Activated CD4-positive, alpha-beta T cell treated with anti-CD3 and anti-CD28 coated beads for 36 hours (primary cell): ENCODE measurements at places on chromosomes 2 and 18. TPM values are rescaled to one million over a fixed set of nuclear protein-coding genes. Genes with fewer than 3 reads are reported as not detected.

GRCh38 chr18:47528343-47528742, 276.9 kb upstream of the SKOR2 start:
- H3K27me3 ChIP-seq: peaks cover 38% of the 10 kb centered on the region
- no peaks in the 10 kb centered on the region for H3K4me1 ChIP-seq
- no peak overlapping the region for H3K27ac ChIP-seq
- no peak for DNase-seq
- H3K36me3 ChIP-seq: no peaks in the 10 kb centered on the region

DNA sequence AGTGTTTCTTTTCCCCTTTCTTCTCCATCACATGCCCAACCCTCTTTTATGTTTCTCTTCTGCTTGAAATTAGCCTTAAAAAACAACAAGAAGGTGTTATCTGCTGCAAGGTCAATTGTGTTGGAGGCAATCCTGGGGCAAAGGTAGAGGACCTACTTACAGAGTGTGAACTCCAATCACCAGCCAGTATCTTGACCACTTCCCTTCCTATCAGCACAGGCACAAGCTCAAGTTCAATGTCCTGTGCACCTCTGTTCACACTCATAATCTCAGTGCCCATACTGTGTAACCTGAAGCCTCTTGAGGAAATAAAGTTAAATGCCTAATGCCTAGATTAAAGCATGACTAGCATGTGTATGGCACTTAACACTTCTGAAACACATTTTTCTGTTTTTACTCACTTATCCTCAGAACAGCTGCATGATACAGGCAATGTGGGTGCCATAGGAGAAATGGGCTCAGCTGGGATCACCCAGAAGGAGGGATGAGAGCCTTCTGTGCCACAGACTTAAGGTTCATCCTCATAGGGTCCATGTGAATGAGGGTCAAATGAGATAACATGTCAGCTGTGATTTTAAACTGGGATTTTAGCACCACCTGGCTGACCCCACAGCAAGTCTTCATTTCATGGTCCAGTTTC, 701.5 kb downstream of the BCL11A start:
- DNase-seq: no peak
- H3K27me3 ChIP-seq: no peaks in the 10 kb centered on the region
- H3K4me3 ChIP-seq: no peak overlapping the region
- H3K36me3 ChIP-seq: no peaks in the 10 kb centered on the region
- peaks cover 2% of the 10 kb centered on the region for H3K4me1 ChIP-seq
- no peak overlapping the region for H3K27ac ChIP-seq

The HOXD12 gene
- total RNA-seq: not detected

DNA sequence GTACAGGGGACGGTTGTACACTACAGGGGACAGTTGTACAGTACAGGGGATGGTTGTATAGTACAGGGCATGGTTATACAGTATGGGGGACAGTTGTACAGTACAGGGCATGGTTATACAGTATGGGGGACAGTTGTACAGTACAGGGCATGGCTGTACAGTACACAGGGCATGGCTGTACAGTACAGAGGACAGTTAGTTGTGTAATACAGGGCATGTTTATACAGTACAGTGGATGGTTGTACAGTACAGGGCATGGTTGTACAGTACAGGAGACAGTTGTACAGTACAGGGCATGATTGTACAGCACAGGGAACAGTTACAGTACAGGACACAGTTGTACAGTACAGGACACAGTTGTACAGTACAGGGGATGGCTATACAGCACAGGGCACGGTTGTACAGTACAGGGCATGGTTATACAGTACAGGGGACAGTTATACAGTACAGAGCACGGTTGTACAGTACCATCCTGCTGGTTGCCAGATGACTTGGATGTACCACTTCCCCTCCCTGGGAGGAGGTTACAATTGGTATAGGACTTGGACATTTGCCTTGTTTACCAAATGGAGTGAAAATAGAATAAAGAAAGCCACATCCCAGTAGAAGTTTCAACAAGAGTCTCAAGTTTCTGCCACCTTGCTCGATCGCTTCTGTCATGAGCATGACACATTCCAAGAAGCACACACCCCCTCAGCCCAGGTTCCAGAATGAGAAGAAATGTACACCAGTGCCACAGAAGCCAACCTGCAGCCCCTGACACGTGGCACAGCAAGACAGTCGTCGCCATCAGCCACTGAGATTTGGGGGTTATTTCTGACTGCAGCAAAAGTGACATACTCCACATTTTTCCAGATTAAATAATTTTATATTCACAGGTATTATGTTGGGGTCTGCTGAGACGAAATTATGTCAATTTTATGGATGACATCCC, 16.0 kb downstream of the CYRIA start:
- no peaks in the 10 kb centered on the region for H3K27me3 ChIP-seq
- H3K4me3 ChIP-seq: no peak overlapping the region
- H3K27ac ChIP-seq: no peak overlapping the region
- peaks cover 19% of the 10 kb centered on the region for H3K4me1 ChIP-seq
- H3K36me3 ChIP-seq: no peaks in the 10 kb centered on the region
- peak; percentile 55 for DNase-seq

- H3K27ac ChIP-seq: no peak overlapping the region
- DNase-seq: no peak
- no peaks in the 10 kb centered on the region for H3K36me3 ChIP-seq
- H3K4me3 ChIP-seq: no peak overlapping the region
- H3K27me3 ChIP-seq: peaks cover 8% of the 10 kb centered on the region
Observed at GRCh38 chr2:71852141-71852711, 295.4 kb downstream of the CYP26B1 start.

GRCh38 chr2:208269091-208269490, 3.0 kb downstream of the PIKFYVE start:
- peaks cover 17% of the 10 kb centered on the region for H3K36me3 ChIP-seq
- peak; percentile 14 for DNase-seq
- no peaks in the 10 kb centered on the region for H3K27me3 ChIP-seq
- H3K27ac ChIP-seq: no peak overlapping the region

The LOXHD1 gene
- 0.07 TPM for total RNA-seq

DNA sequence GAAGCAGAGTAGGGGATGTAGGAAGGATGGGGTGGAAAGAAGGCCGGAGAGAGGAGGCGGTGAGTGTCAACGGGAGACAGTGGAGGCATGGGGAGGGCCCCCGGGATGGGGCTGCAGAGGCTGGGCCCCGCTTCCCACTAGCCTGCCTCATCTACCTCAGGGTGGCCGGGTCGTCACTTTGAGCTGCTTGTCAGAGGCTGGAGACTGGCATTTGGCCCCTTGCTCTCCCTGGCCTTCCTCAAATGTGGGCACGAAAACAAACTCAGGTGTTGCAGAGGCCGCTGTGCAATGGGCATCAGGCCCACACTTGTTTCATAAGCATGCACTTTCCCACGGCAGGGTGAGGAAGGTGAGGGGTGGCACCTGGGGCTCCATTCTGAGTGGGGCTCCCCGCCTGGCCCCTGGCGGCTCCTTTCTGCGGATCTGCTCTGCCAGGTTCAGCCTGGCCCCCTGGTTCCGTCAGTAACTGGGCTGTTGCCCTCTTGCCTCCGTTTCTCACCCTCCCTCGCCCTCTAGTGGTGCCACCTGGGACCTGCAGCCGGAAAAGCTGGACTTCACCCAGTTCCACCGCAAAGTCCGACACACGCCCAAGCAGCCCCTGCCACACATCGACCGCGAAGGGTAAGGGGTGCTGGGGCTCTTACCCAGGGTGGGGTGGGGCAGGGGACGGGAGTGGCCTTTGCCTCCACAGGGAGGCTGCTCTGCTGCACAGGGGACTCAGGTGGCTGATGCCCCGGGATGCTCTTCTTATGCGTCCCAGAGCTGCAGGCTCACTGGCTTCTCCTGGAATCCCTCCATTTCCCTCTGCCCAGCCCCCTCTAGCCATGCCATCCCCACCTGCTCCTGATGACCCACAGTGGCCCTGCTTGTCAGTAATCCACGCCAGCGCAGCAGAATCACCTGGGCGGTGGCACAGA, 125.4 kb downstream of the CTIF start:
- H3K4me1 ChIP-seq: no peaks in the 10 kb centered on the region
- H3K27ac ChIP-seq: no peak overlapping the region
- no peaks in the 10 kb centered on the region for H3K36me3 ChIP-seq
- peak; percentile 77 for DNase-seq
- H3K4me3 ChIP-seq: no peak overlapping the region

The SLC14A1 gene
- 1.5 TPM for total RNA-seq

DNA sequence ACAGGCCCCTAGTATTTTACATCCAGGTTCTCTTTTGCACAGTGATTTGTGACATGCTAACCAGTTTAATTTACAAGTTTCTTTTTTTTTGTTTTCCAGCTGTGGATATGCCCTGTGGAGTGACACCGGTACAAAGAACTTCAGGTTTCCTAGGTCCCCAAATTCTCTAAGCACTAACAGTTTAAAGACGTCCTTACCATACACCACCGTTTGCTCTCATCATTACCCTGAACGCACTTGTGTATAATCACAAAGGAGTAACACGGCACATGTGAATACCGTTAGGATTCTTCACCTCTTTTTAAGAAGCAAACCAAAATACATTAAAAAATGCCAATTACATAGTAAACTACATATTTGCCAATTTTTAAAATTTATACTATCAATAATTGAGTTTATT, 853 bp downstream of the LANCL1 start:
- no peaks in the 10 kb centered on the region for H3K27me3 ChIP-seq
- H3K4me3 ChIP-seq: peak overlapping the region; percentile 97
- peaks cover 43% of the 10 kb centered on the region for H3K4me1 ChIP-seq
- peak overlapping the region; percentile 68 for H3K27ac ChIP-seq

The MBP gene
- total RNA-seq: 65.7 TPM

DNA sequence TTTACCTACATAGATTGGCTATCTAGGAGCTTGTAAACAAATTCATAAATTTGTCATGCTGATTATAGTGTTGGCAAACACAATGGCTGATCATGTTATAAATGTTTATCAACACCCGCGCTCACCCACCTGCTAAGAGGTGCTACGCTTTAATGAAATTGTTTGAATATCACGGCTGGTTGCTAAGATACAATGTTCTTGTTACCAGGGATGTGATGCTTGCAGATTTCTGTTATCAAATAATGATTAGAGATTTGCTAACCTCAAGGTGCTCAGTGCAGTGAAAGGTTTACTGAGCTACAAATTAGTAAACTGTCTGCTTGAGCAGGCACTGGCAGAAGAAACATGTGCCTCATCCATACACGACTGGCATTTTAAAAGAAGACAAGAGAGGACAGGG, 160.0 kb upstream of the ZEB2 start:
- H3K27ac ChIP-seq: no peak overlapping the region
- no peaks in the 10 kb centered on the region for H3K36me3 ChIP-seq
- no peaks in the 10 kb centered on the region for H3K4me1 ChIP-seq
- no peak for DNase-seq

GRCh38 chr18:51211552-51211951, 14.1 kb upstream of the MEX3C start:
- H3K27ac ChIP-seq: peak overlapping the region; percentile 33
- H3K36me3 ChIP-seq: no peaks in the 10 kb centered on the region
- H3K27me3 ChIP-seq: peaks cover 3% of the 10 kb centered on the region
- no peak overlapping the region for H3K4me3 ChIP-seq

- DNase-seq: no peak
- H3K36me3 ChIP-seq: no peaks in the 10 kb centered on the region
- H3K4me3 ChIP-seq: no peak overlapping the region
- no peak overlapping the region for H3K27ac ChIP-seq
- no peaks in the 10 kb centered on the region for H3K4me1 ChIP-seq
- H3K27me3 ChIP-seq: peaks cover 6% of the 10 kb centered on the region
Observed at GRCh38 chr18:45324495-45325113, 290.7 kb upstream of the SLC14A2 start.

- H3K27ac ChIP-seq: no peak overlapping the region
- H3K36me3 ChIP-seq: peaks cover 8% of the 10 kb centered on the region
- no peak overlapping the region for H3K4me3 ChIP-seq
Observed at GRCh38 chr2:62731275-62731674, 25.8 kb downstream of the EHBP1 start.

GRCh38 chr2:241061275-241061674, 40.8 kb downstream of the MTERF4 start:
- peaks cover 3% of the 10 kb centered on the region for H3K4me1 ChIP-seq
- no peak overlapping the region for H3K4me3 ChIP-seq
- H3K36me3 ChIP-seq: no peaks in the 10 kb centered on the region
- no peak for DNase-seq
- no peak overlapping the region for H3K27ac ChIP-seq

GRCh38 chr2:164764996-164765395, 76.6 kb downstream of the COBLL1 start:
- no peak overlapping the region for H3K27ac ChIP-seq
- peaks cover 13% of the 10 kb centered on the region for H3K4me1 ChIP-seq
- H3K4me3 ChIP-seq: no peak overlapping the region
- H3K27me3 ChIP-seq: no peaks in the 10 kb centered on the region
- H3K36me3 ChIP-seq: no peaks in the 10 kb centered on the region

- DNase-seq: no peak
- H3K4me3 ChIP-seq: no peak overlapping the region
- no peaks in the 10 kb centered on the region for H3K4me1 ChIP-seq
- H3K27me3 ChIP-seq: no peaks in the 10 kb centered on the region
- no peaks in the 10 kb centered on the region for H3K36me3 ChIP-seq
Observed at GRCh38 chr2:111194835-111195621, 74.3 kb downstream of the BCL2L11 start.

DNA sequence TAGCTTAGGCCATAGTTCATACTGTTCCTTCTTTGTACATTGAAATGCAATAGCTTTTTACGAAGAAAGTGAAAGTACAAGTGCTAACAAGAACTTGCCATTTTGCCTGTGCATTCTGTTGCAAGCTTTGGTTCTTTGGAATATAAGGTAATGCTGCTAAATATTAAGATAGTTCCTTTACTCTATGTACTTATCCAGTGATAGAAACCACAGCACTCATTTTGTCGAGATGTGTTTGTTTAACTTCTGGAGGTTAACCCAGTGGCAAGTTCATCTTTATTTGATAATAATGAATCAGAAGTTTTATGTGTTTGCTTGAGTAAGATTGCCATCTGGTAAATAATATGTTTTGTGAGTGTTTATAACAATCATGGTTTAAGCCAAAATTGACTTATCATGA, 373.1 kb upstream of the FANCL start:
- H3K27ac ChIP-seq: no peak overlapping the region
- H3K4me3 ChIP-seq: no peak overlapping the region
- peaks cover 2% of the 10 kb centered on the region for H3K27me3 ChIP-seq
- DNase-seq: no peak
- H3K36me3 ChIP-seq: no peaks in the 10 kb centered on the region

The GAL3ST2 gene
- total RNA-seq: 0.94 TPM

DNA sequence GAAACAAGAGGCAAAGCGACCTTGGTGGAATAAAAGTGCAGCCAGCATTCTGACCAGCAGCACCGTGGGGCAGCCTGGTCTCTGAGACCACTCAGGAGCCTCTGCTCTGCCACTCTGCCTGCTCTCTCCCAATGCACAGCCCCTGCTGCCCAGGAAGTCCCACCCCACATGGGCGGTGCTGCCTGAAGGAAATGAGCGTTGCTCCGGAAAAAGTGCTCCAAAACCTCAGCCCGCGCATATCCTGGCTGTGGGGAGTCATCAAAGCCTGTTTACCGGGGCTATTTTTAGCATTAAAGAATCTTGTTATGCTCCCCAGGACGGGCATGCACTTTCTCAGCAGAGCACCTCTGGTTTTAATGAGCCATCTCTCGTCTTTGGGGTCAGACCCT, 54.5 kb downstream of the EPAS1 start:
- peak overlapping the region; percentile 74 for H3K4me3 ChIP-seq
- H3K36me3 ChIP-seq: peaks cover 1% of the 10 kb centered on the region
- no peaks in the 10 kb centered on the region for H3K27me3 ChIP-seq
- peak overlapping the region; percentile 91 for H3K27ac ChIP-seq
- DNase-seq: peak; percentile 84

The REG3G gene
- total RNA-seq: not detected

GRCh38 chr2:86453836-86454235, 12.7 kb downstream of the KDM3A start:
- H3K27me3 ChIP-seq: no peaks in the 10 kb centered on the region
- no peak for DNase-seq
- H3K4me1 ChIP-seq: peaks cover 31% of the 10 kb centered on the region
- no peak overlapping the region for H3K27ac ChIP-seq
